ENCODE measurements at places on chromosomes 13 and 19. TPM values are rescaled to one million over a fixed set of nuclear protein-coding genes. Genes with fewer than 3 reads are reported as not detected.

GRCh38 chr19:15264061-15264932, 32.0 kb upstream of the EPHX3 start:
- DNase-seq: no peak

GRCh38 chr19:49533551-49534488, 6.0 kb downstream of the RCN3 start:
- DNase-seq: peak; percentile 84

GRCh38 chr13:97448503-97449251, 14.7 kb downstream of the RAP2A start:
- no peak for DNase-seq

- no peak for DNase-seq
Observed at GRCh38 chr19:13872695-13873389, 4.1 kb upstream of the NANOS3 start.

PRODH2 gene
- not detected for total RNA-seq

ZNF728 gene
- 7.0 TPM for total RNA-seq

Data from ascending aorta (tissue), 2 donors.